ENCODE measurements at places on chromosomes 11 and 22.
A peak's percentile ranks its signal among the peaks of the same experiment; 100 is the strongest.

- DNase-seq: no peak
Observed at GRCh38 chr11:18016789-18017188, 3.9 kb upstream of the SERGEF start.

DNA sequence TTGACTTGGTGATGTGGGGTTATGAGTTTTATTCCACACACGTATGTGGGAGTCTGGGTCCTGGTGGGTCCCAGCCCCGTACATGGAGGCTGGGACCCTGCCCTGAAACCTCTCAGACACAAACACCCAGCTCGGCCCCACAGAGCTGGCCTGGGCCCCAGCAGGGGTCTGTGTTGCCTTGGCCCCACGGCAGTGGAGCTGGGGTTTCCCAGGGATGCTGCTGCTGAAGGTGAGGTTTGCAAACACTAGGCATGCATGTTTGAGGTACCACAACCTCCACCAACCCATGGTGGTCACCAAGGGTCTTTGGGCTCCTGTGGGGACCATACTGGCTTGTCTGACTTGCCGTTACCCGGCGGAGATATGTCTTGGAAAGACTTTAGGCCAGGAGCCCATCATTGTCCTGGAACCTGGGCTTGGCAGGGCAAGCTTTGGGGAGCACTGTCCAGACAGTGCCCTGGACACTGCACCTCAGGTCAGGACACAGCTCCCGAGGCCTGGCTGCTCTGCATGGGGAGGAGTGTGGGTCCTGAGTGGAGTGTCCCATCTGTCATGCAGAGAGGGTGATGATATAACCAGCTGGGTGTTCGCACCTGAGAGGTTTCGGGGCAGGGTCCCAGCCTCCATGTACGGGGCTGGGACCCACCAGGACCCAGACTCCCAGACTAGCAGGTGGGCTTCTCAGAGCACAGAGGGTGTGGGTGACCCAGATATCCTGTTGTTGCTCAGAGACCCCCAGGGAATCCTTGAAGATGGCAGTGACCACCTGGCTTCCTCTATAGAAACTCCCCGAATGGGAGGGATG is 63.3 kb downstream of the KCNQ1 start:
- DNase-seq: no peak

DNA sequence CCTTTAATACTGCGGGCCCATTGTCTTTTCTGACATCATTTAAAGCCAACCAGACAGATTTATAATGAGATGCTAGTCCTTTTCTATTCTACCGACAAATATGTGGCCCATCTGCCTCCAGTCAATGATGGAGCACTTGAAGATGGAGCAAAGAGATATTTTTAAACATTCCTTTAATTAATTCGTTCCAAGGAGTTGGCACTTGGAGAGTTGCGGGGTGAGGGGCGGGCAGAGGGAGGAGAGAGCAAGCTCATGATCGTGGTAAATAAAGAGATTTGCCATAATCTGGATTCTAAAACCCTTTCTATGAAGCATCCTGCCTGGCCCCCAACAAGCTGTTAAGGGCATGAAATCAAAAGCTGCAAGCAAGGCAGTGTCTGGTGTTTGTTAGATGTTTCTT is 5.0 kb downstream of the SLC1A2 start:
- no peak for DNase-seq

DNA sequence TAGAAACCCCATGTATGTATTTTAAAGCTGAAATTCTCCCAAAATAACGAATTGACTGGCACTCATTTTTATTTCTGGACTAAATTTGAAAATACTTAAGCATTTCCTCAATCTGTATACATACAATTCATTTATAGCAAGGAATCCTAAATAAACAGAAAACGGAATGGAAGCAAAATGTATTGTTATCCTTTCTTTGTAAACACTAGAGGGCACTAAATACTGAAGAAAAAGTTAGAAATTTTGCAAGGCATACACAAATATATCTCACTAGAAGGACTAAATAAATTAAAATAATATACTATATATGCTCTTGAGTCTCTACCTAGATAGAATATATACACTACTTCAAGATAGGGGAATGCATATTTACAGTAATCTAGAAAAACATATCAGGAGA is 23.1 kb upstream of the ANO5 start:
- DNase-seq: peak; percentile 1

DNA sequence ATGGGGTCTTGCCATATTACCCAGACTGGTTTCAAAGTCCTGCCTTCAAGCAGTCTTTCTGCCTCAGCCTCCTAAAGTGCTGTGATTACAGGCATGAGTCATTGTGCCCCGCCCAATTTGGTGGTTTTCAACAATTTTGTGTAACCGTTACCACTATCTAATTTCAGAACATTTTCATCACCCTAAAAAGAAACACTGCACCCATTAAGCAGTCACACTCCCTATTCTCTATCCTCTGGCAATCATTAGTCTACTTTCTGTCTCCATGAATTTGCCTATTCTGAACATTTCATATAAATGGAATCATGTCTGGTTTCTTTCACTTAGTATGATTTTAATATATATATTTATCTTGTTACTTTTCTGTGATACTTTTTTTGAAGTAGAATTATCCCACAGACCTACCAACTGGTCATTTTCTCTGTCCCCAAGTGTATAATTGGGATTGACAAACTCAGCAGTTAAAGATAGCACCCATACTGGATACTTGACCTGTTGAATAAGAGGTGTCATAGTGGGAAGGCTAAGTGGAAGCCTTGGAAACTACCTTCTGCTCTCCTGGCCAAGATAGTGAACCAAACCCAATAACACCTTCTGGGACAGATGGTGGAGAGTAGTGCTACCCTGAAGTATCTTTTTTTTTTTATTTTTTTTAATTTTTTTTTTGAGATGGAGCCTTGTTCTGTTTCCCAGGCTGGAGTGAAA is 64.8 kb downstream of the STIM1 start:
- DNase-seq: peak; percentile 91

GRCh38 chr11:134271978-134272377 is 4.2 kb upstream of the GLB1L3 start:
- DNase-seq: no peak

DNA sequence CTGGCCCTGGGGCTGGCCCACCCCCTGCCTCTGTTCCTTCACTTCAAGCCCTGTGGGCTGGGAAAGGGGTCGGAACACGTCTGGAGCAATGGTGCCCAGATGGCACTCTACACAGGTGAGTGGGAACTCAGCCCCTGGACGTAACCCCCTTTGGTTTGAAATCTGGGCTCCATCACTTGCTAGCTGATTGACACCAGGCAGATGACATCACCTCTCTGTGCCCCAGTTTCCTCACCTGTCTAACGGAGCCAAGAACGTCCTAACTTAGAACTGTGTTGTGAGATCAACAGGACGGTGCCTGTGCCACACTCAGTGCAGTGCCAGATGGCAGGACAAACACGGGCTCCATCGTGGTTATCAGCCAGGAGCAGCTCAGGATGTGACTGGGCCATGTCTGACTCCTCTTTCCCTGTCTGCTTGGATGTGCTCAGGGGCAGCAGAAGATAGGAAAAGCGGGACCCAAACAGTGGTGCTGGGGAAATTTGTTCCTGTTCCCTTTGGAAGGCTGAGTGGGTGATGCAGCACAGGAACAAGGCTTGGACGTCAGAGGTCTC is 24.4 kb downstream of the NPTXR start:
- no peak for DNase-seq

- DNase-seq: no peak
Observed at GRCh38 chr11:114914231-114915005, 236.1 kb downstream of the NXPE2 start.

GRCh38 chr11:129289350-129290040 is 86.2 kb upstream of the BARX2 start:
- DNase-seq: no peak

- DNase-seq: no peak
Observed at GRCh38 chr11:73875840-73876239, 806 bp downstream of the COA4 start.

GRCh38 chr11:74538680-74539079 is 45.2 kb upstream of the LIPT2 start:
- no peak for DNase-seq

DNA sequence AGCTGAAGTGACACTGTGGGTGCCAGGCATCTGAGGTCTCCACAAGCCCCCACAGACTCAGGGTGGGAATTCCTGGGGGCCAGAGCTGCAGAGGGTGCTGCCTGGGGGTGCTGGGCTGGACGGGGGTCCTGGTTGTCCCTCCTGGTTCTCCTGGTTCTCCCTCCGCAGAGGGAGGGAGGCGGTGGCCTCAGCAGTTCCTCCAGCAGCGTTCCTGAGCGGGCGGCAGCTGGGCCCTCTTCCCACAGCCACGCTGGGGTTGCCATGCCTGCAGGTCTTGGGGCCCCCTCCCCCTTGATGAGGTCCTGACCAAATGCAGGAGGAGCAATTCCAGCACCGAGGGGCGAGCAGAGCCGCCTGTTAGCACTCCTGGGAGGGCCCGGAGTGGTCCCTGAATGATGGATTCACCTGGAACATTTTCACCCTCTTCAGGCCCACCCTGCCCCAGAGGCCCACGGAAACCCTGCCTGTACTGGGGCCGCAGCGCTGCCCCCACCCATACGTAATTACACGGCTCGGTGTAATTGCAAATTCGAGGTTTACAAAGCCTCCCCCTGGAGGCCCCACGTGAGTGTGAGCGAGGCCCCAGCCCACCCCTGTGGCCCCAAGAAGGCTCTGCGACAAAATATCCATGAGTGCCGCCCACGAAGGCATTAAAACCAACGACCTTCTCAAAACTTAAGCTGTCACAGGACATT is 635 bp downstream of the C11orf21 start:
- no peak for DNase-seq

DNA sequence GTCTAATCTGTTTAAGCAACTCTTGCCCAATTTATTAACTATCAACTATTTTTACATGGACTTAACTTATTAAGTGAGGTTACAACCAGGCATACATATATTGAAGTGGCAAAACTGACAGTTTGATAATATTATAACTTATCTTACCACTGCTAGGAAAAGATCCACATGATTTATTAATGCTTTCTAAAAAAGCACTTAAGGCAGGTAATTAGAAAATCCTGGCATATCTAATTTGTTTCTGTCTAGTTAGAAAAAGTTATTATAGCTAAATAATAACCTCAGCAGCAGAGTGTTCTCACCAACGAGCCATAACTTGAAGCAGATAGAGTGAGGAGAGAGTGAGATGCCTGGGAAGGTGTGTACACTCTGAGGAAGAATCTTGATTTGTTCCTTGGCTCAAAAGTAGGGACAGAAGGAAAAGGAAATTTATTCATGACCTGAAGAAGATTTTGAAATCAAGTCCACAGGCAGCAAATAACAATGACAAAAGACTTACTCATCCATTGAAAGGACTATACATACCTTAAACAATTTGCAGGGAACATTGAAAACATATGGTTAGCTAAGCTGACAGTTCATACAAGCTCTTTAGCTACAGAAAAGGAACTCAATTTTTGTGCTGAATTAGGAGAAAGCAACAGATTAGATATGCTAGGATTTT is 7.1 kb upstream of the MUC15 start:
- peak; percentile 5 for DNase-seq

GRCh38 chr22:29715240-29715639 is 4.6 kb upstream of the CABP7 start:
- no peak for DNase-seq

DNA sequence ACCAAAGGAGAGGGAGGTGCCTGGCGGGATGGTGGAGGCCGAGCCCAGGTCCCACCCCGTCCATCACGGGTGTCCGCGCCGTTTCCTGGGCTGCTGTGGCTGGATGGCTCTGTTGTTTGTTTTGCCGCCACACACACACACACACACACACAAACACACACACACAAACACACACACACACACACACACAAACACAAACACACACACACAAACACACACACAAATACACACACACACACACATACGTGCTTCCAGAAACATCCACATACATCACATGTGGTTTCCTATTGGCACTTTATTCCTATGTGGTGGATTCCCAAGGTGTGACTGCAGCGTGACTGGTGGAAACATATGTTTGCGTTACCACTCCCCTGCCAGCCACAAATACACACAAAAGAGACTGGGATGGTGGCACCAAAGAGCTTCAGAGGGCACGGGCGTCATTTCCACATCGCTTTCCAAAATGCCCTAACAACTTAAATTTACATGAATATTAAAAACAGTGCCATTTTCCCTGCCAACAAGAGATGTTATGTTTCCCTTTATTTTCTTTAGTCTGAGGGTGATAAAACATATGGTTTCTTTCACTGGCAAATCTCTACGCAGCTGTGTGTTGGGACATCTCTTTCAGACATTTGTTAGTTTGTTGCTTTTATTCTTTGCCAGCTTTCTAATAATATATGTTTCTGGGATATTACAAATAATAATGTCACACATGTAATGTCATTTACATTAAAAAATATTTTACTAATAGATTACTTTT is 356.8 kb downstream of the BRD1 start:
- no peak for DNase-seq

GRCh38 chr11:120134931-120135228 is 3.0 kb downstream of the TRIM29 start:
- DNase-seq: no peak

- DNase-seq: no peak
Observed at GRCh38 chr11:72781313-72782080, 12.3 kb downstream of the STARD10 start.

DNA sequence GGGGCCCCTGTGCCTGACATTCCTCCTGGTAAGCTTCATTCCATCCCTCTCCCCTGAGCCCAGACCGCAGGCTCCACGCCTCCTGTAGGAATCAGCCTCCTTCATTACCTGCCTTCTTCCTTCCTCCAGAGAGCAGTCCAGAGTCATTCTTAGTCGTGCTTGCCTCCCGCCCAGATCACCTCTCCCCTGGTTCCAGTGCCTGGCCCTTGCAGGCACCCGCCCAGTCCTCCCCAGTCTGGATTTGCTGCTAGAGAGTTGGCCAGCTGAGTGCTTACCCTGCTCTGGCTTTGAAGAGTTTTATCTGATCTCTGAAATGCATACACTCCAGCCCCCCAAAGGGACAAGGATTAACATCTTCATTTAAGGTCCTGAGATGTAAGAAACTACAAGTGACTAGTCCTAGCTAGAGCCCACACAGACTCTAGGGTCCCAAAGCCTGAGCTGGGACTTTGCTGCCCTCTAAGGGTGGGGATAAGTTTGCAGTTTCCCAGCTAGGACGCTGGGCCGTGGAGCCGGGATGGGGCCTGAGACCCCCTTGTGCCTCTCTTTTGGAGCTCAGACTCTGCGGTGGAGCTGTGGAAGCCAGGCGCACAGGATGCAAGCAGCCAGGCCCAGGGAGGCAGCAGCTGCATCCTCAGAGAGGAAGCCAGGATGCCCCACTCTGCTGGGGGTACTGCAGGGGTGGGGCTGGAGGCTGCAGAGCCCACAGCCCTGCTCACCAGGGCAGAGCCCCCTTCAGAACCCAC is 1.6 kb downstream of the NR1H3 start:
- peak; percentile 59 for DNase-seq

- no peak for DNase-seq
Observed at GRCh38 chr11:123247496-123247799, 52.4 kb upstream of the CLMP start.

DNA sequence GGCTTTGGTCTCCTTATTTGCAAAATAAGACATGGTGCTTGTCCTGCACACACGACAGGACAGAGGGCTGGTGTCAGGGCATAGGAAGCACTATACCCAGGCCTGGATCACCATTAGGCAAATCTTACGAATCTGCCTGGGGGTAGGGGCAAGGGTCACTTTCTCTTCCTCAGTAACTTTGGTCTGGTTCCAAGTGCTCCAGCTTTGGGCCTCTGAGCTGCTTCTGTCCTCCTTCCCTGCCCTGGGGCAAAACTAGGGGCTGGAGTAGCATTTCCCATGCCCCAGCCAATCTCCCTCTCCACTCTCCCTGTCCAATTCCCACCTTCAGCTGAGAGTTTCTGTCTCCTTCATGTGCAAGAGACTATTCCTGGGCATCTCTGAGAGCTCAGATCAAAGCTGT is 123.7 kb upstream of the NECTIN1 start:
- no peak for DNase-seq

GRCh38 chr11:45537614-45538013 is 127.8 kb downstream of the CHST1 start:
- no peak for DNase-seq

GRCh38 chr11:69161117-69161407 is 5.3 kb downstream of the SMIM38 start:
- no peak for DNase-seq

Data from fibroblast of lung (primary cell).